ENCODE measurements at places on chromosomes 2 and 18.

- DNase-seq: peak; percentile 16
These were observed 376 bp downstream of the NDUFA10 start for GRCh38 chr2:240024766-240025165.

DNA sequence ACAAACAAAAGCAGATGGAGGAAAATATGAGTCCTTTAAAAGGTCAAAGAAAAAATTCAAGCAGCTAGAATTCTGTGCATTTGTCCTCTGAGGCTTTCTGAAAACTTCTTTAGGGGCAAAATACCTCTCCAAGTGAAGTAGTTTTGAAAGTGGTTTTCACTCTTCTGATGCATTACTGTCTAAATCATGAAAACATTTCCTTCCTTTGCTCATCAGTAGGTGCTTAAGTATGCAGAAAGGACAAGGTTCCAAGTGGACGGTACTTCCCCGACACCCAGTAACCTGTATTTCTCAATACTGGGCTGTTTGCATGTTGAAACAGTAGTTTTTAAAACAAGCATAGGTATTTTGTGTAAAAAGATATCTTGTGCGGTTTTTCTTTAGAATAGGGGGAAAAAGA, 189.1 kb upstream of the ERBB4 start:
- no peak for DNase-seq

GRCh38 chr2:230356084-230356483, 29.1 kb downstream of the SP140L start:
- no peak for DNase-seq

DNA sequence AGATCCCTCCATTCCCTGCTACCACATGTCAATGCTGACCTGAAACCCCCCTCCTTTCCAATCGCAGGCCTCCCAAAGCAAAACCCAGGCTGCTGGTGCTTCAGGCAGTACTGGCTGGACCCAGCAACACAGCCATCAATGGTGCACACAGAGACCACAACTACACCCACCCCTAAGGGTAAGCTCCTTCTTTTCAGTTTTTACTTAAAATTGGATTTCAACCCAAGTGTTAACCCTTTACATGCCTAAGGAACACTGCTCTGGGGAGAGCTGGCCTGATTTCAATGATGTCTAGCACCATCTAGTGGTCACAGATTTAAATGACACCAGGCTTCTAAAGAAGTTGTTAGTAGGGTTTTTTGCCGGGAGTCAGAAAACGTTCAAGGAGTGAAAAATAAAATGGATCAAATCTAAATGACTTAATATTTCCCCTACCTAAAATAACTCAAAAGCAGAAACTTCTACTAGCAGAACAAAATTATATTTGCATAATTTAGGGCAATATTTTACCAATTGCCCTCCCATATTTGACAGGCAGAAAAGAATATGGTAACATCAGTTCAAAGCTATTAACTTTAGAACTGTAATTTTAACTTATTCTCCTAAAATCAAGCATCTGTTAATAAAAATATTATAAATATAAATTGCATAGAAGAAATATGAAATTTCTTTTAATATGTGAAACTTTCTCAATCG, 24.6 kb downstream of the FECH start:
- no peak for DNase-seq

GRCh38 chr2:177328056-177328455, 63.5 kb upstream of the NFE2L2 start:
- no peak for DNase-seq

Measured in activated CD4-positive, alpha-beta T cell treated with anti-CD3 and anti-CD28 coated beads, Interleukin-2, amount 50 U/mL, for 24 hours (primary cell).